ENCODE measurements at places on chromosomes 3 and 15.

DNA sequence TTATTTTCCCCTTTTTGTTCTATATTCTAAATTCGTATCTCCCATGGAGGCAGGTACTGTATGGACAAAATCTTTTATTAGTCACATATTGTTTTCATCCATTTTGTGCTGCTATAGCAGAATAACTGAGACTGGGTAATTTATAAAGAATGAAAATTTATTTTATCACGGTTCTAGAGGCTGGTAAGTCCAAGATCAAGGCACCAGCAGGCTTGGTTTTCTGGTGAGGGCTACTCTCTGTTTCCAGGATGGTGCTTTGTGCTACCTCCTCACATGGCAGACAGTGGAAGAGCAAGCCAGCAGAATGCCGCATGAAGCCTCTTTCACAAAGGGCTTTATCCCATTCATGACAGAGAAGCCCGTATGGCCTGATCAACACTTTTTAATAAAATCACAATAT is 421.9 kb upstream of the TPRG1 start:
- DNase-seq, result no peak

DNA sequence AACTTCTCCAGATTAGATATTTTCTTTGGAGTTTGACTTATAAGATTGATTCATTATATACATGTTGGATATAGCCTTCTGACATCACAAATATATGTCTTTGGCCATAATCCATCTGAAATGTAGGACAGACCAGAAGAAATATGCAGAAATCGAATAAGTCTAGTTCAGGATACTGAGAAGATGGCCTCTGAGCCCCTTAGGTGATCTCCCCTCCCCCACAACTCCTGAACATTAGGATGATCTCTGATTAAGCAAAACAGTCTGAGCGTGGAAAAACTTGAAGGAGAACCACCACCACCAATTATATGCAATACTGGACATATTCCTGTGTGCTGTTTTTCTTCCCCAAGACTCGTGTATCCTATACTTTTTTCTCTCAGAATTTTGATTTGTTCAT is 3.2 kb downstream of the SETD5 start:
- no peak for DNase-seq

DNA sequence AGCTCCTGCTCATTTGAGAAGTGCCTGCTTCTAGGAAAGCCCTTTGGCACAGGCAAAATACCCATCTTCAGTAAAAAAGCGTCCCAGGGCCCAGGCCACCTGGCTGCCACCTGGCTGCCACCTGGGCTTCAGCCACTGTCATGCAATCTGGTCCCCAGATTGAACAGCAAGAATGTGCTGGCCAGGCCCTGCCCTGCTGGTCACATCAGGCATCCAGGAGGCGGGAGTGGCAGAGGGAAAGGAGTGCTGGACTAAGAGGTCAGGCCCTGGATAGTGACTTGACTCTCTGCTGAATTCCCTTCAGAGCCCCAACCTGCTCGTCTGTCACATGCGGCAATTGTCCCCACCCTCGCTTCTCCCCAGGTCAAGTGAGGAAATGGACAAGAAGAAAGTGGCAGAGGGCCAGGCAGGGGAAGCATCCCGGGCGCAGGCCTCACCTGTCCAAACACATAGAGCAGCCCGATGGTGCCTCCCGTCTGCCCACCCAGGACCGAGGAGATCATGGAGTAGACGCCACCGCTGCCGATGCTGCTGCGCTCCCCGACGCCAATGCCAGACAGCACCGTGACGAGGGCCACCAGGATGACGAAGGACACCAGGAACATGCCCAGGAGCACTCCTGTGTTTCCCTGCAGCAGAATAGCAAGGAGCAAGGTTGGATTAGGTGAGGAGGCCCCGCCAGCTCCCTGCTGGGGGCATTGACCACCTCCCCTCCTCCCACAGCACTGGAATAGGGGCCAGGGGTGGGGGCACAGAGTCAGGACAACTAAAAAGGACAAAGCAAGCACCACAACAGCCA is 25.5 kb downstream of the SLC12A8 start:
- DNase-seq, result no peak

DNA sequence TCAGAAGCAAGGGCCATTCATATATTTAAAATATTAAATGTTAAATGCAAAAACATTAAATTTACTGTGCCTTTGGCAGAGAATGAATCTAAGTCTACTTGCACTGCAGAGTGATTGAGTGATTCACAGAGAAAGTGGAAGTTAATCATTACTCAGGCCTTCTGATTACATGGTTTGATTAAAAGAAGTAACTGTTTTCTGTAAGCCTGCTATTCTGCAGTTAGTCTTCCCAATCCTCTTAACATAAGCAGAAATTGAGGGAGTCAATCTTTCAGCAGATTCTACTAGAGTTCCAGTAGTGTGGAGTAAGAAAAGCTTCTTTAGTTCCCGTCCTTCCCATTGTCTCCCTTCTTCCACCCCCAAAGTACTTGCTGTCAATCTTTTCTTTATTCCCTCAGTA is 1.5 kb downstream of the NLGN1 start:
- no peak for DNase-seq

- no peak for DNase-seq
Observed at GRCh38 chr15:33662014-33662413, 306.3 kb upstream of the CHRM5 start.

DNA sequence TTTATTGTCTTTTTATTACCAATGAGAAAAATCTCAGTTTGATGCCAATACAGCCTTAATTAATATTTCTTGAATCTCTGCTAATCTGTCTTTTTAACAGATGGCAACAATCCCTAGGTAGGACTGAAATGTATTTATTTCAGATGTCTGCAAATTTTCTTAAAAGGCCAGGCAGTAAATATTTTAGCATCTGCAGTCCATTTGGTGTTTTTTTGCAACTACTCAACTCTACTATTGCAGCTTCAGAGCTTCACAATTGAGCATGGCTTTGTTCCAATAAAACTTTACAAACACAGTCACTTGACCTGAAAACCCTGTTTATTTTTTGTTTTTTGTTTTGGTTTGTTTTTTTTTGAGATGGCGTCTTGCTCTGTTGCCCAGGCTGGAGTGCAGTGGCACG is 82.7 kb downstream of the RARB start:
- no peak for DNase-seq

- no peak for DNase-seq
Observed at GRCh38 chr3:195806211-195806915, 5.4 kb downstream of the MUC4 start.

DNA sequence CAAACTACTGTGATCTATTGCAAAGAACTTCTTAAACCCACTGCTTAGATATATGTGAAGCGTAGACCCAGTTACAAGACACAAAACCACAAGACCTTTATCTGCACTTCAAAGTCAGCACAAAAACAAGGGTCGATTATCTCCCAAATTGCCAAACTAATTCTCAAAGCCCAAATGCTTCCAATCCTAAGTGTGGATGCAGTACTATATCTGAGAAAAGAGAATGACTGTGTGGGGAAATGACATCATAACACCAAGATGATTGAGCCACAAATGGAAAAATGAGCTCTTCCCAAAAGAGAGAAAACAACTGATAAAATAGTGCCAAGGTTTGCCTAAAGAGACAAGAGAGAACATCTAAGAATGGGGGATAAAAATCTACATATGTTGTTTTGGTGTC is 86.2 kb downstream of the MEIS2 start:
- DNase-seq, result no peak

GRCh38 chr3:124653797-124654469 is 76.3 kb upstream of the UMPS start:
- DNase-seq, result no peak

DNA sequence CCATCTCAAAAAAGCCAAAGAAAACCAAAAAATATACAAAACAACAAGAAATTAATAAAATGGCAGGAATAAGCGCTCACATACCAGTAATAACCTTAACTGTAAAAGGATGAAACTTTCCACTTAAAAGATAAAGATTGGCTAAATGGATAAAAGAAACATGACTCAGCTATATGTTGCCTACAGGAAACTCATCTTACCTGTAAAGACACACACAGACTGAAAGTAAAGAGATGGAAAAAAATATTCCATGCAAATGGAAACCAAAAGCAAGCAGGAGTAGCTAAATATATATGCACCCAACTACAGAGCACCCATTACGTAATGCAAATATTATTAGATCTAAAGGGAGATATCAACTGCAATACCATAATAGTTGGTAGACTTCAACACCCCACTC is 49.7 kb downstream of the ADAM10 start:
- DNase-seq, result no peak

DNA sequence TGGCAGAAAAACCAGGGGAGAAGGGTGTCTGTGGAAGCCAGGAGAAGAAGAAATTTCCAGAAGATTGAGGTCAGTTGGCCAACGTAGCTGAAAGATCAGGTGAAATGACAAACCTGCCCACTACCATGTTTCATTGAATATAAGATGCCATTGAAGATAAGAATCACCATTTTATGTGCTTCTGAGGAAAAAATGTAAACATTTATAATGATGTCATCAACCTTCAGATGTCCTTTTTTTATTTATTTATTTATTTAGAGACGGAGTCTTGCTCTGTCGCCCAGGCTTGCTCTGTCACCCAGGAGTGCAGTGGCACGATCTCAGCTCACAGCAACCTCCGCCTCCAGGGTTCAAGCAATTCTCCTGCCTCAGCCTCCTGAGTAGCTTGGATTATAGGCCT is 4.9 kb upstream of the PODXL2 start:
- no peak for DNase-seq

DNA sequence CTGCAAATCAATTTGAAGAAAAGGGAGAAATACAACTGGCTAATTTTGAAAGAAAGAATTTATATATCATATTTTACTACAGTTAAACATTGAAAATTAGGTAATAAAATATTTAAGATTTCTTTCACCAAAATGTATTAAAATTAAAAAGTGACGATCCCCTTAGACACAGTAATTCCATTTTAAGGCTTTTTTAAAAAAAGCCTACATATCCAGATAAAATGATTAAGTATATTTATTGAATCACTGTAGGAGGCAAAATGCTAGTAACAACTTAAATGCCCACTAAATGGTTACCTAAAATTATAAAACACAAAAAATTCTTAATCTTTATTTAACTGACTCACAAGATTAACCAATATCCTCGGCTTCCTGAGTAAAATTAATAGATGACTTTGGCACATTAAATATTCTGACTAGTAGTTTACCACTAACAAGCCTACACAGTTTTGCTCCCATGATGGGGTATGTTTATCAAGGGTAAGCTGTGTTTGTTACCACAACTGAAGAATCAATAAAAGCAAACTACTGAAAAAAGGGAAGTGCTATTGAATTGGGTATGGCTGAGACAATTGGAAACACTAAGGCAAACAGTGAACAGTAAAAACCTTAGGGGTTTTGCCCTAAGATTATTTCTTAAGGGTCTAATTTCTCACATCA is 28.4 kb downstream of the ANKRD28 start:
- no peak for DNase-seq

- DNase-seq, result no peak
Observed at GRCh38 chr3:65130782-65131181, 443.0 kb upstream of the ADAMTS9 start.
